ENCODE measurements at places on chromosomes 6 and 20.

DNA sequence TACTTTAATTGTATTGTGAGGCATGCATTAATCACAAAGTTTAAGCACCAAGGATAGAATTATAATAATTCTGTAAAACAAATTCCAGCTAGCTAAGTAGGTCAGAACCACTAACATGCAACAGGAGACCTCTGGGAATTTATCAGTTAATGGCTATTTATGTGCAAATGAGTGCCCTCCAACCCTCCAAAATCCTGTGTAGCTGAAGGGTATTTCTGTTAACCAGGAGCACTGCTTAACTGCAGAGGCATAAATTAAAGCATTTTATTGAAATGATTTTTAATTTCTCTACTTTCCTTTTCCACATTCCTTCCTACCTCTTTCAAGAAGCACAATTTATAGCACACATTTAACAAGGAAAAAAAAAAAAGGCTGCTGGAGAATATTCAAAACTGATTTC lies 77.0 kb downstream of the MMS22L start:
- DNase-seq: no peak

- DNase-seq: no peak
Measured at GRCh38 chr6:40809627-40810026, 222.5 kb upstream of the LRFN2 start.

GRCh38 chr6:90370493-90370959 lies 73.9 kb upstream of the BACH2 start:
- no peak for DNase-seq

GRCh38 chr20:21137078-21137477 lies 11.2 kb downstream of the KIZ start:
- no peak for DNase-seq

GRCh38 chr20:32930181-32930580 lies 71.5 kb downstream of the EFCAB8 start:
- no peak for DNase-seq

DNA sequence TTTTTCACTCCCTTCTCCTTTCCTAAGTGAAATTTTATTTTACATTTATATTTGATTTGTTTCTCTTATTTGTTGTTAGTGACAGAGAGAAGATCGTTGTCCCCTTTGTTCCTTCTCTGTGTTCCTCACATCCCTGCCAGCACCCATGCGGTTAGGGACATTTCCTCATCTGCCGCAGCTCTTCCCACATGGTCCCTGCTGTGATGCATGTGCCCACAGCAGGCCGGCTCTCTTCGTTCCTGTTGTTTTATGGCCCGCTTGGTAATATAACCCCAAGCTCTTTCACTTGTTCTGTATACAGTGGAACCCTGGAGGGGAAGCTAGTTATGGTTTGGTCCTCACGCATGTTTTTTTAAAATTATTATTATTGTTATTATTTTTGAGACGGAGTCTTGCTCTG lies 23.6 kb downstream of the DTD1 start:
- DNase-seq: no peak

DNA sequence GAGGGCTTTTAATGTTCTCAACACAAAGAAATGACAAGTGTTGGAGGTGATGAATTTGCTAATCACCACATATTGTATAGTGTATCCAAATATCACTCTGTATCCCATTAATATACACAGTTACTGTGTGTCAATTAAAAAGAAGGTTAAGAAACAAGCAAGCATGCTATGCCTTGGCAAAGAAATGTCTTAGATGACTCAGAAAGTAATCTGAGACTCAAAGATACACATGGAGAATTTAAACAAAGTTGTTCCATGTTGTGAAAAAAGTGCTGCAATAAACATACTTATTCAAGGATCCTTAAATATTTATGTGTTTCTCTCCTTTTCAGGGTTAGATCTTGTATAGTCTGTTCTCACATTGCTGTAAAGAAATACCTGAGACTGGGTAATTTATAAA lies 300.9 kb downstream of the DHX35 start:
- no peak for DNase-seq

DNA sequence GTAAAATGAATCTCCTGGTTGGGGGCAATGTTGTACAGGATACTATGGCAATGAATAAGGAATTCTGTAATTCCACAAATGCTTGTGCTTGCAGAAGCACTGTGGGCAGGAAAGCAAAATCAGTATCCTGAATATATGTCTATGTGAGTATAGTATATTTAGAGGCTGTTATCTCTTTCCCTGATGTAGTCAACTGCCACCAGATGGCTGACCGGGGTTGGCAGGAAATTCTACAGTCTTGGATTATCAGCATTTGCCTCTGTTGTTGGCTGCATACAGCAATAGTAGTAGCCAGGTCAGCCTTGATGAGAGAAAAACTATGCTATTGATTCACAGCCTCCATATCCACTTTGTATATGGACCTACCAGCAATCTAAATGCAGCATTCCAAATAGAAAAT lies 425.1 kb upstream of the JAG1 start:
- no peak for DNase-seq

GRCh38 chr6:100622907-100623692 lies 158.4 kb upstream of the SIM1 start:
- no peak for DNase-seq

GRCh38 chr6:97947841-97948240 lies 664.8 kb upstream of the MMS22L start:
- DNase-seq: no peak

GRCh38 chr6:123211777-123212545 lies 215.9 kb downstream of the CLVS2 start:
- no peak for DNase-seq

DNA sequence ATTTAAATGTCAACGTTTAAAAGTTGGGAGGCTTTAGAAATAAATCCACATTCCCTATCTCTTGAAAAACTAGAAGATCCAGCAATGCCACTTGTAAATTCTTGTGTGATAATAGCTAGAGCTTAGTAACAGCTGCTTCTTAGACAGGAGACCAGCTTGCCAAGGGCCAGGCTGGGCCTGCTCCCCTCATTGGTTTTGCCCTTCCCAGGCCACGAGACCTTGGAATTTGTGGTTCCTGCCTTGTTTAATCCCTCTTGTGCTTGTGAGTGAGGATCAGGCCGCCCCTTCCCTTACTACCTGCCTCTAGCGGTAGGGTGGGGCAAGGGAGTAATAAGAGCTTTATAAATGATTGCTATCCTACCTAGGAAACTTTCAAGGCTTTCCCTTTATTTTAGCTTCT lies 363.5 kb downstream of the SYNE1 start:
- DNase-seq: no peak

GRCh38 chr6:69953491-69953890 lies 87.1 kb downstream of the COL19A1 start:
- DNase-seq: no peak

DNA sequence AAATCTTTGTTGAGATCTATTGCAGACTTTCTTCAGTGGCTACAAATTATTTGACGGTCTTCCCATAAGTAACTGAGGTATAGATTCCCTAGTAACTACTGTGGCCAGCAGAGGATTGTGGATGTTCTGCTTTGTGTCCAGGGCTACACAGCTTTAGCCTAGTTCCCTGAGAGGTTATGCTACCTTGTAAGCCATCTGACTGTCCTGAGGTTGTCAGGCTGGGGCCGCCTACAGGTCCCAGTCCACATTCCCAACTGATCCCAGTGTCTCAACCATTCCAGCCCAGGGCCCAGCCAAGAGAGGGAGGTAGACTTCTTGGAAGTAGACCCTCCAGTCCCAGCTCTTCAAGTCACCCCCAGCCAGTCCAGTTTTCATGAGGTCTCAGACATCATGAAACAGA lies 57.7 kb downstream of the BANF2 start:
- DNase-seq: no peak

DNA sequence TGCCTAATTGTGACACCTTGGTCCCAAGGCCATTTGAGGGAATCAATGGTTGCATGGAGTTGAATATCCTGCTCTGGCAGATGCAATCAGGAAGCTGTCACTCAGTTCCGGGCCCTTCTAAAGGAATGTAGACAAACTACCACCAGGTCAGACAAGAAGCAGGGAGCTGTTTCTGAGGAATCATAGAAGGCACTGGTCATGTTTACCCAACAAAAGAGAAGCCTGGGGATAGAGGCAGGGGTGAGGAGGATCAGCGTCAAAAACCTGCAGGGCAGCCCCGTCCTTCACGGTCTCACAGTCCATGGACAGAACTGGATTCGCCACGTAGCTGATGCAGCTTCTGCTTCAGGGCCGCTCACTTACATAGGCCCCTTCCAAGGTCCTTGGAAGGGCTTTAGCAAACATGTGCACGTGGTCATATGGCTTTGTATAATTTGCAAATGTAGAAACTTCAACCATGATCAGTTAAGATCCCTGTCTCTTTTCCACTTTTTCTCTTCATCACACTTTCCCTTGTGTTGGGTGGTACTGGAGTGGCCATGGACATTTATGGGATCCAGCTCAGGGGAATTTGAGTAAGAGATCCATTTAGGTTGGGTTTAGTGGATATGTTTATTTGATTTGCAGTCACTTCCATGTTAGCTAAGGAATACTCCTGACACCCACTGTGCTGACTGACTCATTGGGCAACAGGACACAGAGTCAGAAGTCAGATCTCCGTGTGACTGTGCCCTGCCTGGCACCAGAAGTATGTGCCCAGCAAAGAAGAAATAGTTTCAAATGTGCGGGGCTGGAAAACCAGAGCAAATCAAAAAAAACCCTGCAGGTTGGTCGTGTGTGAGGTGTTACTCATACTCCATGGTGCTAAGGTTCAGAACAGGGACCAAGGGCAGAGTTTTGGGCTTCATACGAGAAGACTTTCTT lies 60.0 kb upstream of the ZFAND3 start:
- no peak for DNase-seq

- DNase-seq: no peak
Measured at GRCh38 chr6:56482525-56482924, 160.2 kb downstream of the DST start.

DNA sequence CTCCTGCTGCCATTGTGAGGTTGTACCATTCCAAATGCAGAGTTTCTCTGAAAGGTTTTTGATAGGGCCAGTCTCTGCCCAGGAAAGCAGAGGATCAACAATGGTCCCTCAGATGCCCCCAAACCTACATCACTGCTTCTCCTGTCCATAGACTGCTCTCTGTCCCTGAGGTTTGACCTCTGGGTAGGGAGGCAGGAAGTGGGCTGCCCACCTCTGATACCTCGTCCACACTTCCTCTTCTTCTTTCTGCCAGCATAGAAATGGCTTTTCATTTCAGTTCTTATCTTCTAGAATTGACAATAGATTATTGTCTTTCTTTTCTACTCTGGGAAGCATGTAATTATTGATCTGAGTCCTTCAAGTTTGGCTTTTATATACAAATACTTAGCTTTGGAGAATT lies 170.6 kb downstream of the TRMT11 start:
- no peak for DNase-seq

DNA sequence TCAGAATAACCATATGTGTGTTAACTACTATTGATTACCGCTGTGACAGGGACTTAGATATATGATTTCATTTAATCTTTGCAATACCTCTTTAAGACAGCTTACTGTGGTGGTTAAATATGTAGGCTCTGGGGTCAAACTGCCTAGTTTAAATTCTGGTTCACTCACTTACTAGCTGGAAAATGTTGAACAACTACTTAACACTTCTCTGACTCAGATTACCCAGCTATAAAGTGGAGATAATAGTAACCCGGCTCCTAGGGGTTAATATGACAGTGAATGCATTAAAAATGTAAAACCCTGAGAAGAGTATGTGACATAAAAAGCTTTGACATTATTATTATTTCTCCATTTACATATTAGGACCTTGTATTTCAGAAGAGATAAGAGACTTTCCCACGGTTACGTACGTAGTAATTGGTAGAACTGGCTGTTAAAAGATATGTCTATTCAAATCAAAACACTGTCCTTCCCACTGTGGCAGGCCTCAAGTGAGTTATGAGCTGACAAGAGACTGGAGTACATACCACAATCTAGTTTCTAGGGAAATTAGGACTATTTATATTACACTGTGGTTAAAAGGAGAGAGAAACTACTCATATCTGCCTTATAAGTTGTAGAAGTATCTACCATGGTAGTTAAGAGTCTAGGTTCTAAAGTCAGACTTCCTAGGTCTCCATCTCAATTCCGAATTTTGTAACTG lies 4.4 kb upstream of the PLCB1 start:
- DNase-seq: no peak

- no peak for DNase-seq
Measured at GRCh38 chr6:45626087-45626891, 248.6 kb upstream of the SUPT3H start.
